Karpas-422 (cell line): ENCODE measurements at places on chromosomes 13 and 19. TPM values are rescaled to one million over a fixed set of nuclear protein-coding genes. Genes with fewer than 3 reads are reported as not detected.

Gene RXFP2
- not detected in 2 replicates for total RNA-seq

Gene MTIF3
- total RNA-seq, result 44.9 and 48.6 TPM in 2 replicates

Gene SYT5
- not detected in 2 replicates for total RNA-seq

Gene POLR1G
- 6.6 and 10.5 TPM in 2 replicates for total RNA-seq

Gene ZNF562
- total RNA-seq, result 26.7 and 35.5 TPM in 2 replicates

Gene S1PR5
- not detected in 2 replicates for total RNA-seq

Gene FCER2
- 0.14 TPM in 1 of 2 replicates, not detected in the other for total RNA-seq
